ENCODE measurements at places on chromosomes 2 and 18. TPM values are rescaled to one million over a fixed set of nuclear protein-coding genes. Genes with fewer than 3 reads are reported as not detected.

Gene ASIC4
- total RNA-seq = 0.12 TPM

Gene SERPINB3
- not detected for total RNA-seq

Gene SERPINB11
- not detected for total RNA-seq

Gene DSG1
- not detected for total RNA-seq

Gene GAREM2
- 0.53 TPM for total RNA-seq

Gene CCDC68
- 3.9 TPM for total RNA-seq

Gene PRSS56
- not detected for total RNA-seq

Gene RNF152
- total RNA-seq = 89.0 TPM

Gene TMEM163
- 0.26 TPM for total RNA-seq

Gene HJURP
- 20.3 TPM for total RNA-seq

Gene TWIST2
- 17.8 TPM for total RNA-seq

Gene MOCOS
- 2.9 TPM for total RNA-seq

Gene APOB
- total RNA-seq = under 0.01 TPM

Gene MPV17
- 72.7 TPM for total RNA-seq

Gene UGT1A1
- not detected for total RNA-seq

Gene NOSTRIN
- total RNA-seq = under 0.01 TPM

Gene STAT1
- total RNA-seq = 97.4 TPM

Gene FNDC4
- total RNA-seq = 87.1 TPM

Data from aortic smooth muscle cell (primary cell).